ENCODE measurements at places on chromosomes 6 and 20.

DNA sequence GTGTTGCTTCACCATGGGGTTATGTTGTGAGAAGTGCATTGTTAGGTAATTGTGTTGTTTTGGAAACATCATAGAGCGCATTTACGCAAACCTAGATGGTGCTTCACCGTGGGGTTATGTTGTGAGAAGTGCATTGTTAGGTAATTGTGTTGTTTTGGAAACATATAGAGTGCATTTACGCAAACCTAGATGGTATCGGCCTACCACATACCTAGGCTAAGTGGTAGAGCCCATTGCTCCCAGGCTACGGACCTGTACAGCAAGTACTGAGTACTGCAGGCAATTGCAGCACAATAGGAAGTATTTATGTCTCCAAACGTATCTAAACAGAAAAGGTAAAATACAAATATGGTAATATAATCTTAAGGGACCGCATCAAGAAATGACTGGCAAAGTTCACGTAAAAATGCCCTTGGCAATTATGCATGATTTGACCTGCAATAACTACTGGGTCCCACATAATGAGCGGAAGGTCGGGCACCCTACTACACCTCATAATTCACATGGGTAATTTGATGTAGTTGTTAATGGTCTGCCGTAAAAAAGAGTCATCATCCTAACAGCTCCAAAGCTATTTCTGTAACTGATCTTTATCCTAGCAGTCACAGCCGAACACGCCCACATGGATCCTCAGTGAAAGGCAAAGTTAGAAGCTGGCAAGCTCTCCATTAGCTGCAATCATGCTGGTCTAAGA is 76.0 kb downstream of the RSPH3 start:
- no peak for DNase-seq

GRCh38 chr20:34047917-34048316 is 54.2 kb downstream of the RALY start:
- DNase-seq, result no peak

GRCh38 chr20:56925831-56926170 is 296.7 kb downstream of the TFAP2C start:
- DNase-seq, result no peak

DNA sequence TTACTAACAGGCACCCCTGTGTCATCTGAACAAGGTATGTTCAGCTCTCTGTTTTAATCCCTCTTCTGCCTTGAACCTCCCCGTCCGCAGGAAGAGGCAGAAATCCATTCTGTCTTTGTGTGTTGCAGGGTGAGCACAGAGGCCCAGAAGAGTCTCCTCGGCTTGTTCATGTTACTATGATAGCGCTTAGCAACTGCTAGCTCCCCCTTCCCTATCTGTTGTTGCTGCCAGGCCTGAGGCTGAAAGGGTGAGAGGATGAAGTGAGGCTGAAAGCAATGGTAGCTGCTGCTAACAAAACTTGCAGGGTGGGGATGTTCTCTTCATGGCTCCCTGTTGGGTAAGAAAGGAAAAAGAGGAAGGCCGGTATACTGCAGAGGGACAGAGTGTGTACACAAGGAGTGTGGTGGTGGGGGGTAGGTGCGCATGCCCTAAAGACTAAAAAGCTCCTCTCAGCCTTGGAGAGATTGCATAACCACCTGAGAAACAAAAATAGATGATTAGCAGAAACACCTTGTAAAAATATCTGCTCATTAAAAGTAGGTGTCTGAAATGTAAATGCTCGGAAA is 55.2 kb upstream of the CITED2 start:
- DNase-seq, result no peak

- DNase-seq, result no peak
These were observed 26.5 kb upstream of the ID1 start for GRCh38 chr20:31578448-31579138.

- no peak for DNase-seq
These were observed 514.8 kb upstream of the IMPG1 start for GRCh38 chr6:76587271-76587670.

DNA sequence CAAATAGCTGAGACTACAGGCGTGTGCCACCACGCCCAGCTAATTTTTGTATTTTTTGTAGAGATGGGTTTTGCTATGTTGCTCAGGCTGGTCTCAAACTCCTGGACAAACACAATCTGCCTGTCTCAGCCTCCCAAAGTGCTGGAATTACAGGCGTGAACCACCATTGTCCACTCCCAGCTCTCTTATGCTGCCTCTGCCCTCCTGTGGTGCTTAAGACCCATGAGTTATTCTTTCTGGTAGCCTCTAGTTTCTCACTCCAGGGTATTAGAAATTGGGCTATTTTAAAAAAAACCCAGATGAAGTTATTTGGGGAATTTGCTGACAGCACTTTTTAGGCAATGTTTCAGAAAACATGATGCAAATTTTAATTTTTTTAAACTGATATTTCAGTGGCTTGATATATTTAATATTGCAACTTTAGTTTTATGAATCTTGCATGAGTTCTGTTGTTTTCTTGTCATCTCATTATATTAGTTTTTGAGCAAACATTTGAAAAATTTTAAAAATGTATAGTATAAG is 114.0 kb upstream of the FOXO3 start:
- DNase-seq, result no peak

DNA sequence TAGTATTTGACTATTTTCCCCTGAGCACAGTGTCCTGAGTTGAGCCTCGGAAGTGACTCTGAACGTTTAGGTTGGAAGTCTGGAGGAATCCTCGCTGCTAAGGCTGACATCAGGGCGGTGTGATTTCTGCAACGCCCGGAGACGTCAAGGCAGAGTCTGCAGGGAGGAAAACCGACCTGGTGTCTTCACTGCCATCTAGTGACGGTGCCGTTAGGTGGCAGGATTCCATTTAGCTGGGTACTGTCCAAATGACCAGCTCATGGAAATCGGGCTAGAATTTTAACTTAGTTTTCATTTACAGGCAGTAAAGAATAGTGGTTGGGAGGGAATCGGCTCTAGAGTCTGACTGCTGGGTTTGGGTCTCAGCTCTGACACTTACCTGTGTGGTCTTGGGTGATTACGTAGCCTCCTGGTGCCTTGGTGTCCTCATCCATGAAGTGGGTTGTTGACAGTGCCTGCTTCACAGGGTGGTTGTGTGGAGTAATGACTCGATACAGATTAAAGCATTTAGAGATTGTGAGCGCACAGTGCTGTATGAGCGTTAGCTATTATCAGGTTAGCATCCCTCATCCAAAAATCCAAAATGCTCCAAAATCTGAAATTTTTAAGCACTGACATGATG is 35.0 kb downstream of the FOXF2 start:
- no peak for DNase-seq

GRCh38 chr6:98463038-98464000 is 371.1 kb upstream of the POU3F2 start:
- DNase-seq, result no peak

- no peak for DNase-seq
These were observed 106.0 kb upstream of the CST7 start for GRCh38 chr20:24842918-24843715.

DNA sequence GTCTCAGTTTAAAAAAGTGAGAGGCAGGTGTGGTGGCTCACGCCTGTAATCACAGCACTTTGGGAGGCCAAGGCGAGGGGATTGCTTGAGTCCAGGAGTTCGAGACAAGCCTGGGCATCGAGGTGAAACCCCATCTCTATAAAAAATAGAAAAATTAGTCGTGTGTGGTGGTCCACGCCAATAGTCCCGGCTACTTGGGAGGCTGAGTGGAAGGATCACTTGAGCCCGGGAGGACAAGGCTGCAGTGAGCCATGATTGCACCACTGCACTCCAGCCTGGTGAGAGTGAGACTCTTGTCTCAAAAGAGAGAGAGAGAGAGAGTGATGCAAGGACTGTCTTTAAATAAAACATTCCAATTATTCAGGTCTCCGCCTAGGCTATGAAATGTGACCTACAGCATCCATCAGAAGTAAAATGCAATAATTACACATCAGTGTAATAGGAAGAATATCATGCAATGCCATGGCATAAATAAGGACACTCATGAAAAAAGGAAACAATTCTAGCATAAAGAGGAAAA is 81.5 kb downstream of the SH3BGRL2 start:
- DNase-seq, result no peak

GRCh38 chr6:165167861-165168260 is 141.5 kb downstream of the C6orf118 start:
- no peak for DNase-seq

GRCh38 chr6:32968867-32969684 is 682 bp downstream of the BRD2 start:
- peak; percentile 81 for DNase-seq

DNA sequence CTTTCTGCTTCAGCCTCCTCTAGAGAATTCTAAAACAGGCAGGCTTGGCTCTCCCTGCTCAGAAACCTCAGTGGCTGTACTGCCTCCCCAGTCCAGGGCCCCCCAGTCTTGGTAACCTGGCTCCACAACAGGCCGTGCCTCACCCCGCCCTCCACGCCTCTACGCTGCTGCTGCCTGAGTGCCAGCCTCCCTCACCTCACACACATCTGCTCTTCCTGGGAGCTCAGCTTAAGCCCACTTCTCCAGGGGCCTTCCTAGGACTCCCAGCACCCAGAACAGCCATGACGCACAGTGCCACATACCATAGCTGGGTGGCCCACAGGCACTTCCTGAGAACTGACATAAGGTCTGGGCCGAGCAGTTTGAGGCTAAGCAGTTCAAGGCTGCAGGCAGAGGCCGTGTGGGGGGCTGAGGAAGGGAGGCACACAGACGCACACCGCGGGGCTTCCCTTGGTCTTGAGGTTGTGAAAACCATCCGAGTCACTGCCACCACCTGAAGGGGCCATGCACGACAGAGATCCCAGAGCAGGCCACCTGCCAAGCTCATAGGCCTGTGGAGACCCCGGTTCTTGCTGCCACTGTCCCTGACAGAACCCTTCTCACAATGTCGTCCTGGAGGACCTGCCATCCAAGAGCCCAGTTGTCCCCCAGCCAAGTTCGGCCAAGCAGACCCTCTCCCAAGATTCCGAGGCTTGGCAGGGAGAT is 42.6 kb downstream of the DSTN start:
- DNase-seq, result no peak

- no peak for DNase-seq
These were observed 14.4 kb downstream of the JPH2 start for GRCh38 chr20:44172572-44172950.

DNA sequence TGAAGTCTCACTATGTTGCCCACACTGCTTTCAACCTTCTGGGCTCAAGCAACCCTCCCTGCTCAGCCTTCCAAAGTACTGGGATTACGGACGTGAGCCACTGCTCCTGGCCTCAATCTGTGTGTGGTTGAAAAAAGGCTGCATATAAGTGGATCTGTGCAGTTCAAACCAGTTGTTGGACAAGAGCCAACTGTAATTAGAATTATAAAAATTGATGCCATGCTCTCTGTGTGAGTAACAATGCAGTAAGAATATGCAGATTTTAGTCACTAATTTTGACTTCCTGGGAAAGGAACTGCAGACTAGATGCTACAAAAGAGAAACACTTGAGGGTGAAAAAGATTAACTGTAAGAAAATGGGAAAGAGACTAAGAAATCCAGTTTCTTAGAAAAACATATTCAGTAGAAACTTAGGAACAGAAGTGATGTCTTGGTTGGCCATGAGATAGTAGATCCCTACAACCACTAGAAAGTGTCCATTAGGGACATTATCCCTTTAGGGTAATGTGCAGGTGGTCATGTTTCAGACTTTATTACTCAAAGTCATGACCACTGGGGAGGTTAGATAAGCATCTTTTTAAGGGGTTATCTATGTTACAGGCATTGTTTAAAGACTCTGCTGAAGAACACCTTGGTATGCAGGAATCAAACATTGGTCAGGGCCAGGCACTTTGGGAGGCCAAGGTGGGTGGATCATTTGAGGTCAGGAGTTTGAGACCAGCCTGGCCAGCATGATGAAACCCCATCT is 26.3 kb downstream of the ITCH start:
- DNase-seq, result no peak

GRCh38 chr20:60559462-60559861 is 601.2 kb downstream of the CDH26 start:
- no peak for DNase-seq

DNA sequence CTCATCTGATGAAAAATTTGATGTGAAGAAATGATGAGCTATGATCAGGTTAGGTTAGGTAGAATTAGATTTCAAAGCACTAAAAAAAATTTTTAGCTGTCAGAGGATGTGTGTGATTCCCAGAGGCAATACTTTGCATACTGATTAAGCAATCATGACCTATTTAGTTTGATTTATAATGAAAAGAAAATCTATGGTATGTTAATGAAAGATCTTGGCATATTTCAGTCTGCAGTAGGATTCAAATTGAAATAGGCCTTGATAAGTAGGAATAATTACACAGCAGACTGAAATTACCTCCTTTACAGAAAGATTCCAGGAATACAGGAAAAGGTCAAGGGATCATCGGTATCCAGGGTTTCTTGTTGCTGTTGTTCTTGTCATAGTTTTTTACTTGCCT is 69.3 kb downstream of the HDDC2 start:
- no peak for DNase-seq

DNA sequence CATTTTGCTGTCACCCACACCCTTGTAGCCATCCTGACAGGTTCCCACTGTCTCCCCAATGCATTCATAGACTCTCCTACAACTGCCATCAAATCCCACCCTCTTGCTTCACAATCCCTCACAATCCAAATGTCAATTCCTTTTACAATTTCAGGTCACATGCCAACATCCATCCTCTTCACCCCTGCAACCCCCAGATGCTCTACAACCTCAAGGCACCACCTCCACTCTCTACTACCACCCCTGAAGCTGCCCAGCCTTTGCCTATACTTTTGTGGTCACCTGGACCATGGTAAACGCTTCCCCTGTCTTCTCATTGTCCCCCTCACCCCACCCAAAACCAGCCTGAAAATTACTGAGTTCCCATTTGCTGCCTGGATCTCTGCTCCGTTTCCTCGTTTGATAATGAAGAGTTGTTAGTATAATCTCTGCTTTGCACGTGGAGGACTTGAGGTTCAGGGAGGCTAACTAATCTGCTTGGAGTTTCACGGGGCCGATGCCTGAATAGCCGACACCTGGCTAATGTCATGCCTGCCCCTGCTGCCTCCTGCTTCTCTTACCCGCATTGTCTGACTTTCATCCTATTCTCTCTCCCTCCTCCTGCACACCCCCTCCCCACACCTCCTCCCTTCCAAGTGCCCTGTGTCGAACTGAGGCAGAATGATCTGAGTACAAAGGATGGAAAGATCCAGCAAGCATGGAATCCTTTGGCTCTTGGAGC is 82.4 kb upstream of the TOX2 start:
- no peak for DNase-seq

- no peak for DNase-seq
These were observed 42.3 kb upstream of the FRMD1 start for GRCh38 chr6:168121303-168121665.

GRCh38 chr20:51013577-51014330 is 9.2 kb downstream of the KCNG1 start:
- DNase-seq, result no peak

DNA sequence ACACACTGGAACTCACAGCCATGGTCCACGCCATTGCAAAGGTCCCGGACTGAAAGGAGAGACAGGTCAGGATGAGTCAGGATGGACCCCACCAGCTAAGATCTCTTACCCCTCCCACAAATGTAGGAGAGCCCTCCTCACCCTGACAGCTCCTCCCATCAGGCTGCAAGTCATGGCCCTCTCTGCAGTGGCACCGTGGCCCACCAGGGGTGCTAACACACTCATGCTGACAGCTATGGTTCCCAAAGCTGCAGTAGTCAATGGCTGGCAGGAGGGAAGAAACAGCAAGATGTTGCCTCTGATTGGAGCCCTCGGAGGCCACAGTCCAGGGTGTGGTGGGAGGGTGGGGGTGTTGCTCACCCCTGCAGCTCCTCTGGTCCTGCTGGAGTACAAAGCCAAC is 5.7 kb upstream of the RBPJL start:
- no peak for DNase-seq
